AML-193 (cell line): ENCODE measurements at places on chromosomes 16 and 17.

DNA sequence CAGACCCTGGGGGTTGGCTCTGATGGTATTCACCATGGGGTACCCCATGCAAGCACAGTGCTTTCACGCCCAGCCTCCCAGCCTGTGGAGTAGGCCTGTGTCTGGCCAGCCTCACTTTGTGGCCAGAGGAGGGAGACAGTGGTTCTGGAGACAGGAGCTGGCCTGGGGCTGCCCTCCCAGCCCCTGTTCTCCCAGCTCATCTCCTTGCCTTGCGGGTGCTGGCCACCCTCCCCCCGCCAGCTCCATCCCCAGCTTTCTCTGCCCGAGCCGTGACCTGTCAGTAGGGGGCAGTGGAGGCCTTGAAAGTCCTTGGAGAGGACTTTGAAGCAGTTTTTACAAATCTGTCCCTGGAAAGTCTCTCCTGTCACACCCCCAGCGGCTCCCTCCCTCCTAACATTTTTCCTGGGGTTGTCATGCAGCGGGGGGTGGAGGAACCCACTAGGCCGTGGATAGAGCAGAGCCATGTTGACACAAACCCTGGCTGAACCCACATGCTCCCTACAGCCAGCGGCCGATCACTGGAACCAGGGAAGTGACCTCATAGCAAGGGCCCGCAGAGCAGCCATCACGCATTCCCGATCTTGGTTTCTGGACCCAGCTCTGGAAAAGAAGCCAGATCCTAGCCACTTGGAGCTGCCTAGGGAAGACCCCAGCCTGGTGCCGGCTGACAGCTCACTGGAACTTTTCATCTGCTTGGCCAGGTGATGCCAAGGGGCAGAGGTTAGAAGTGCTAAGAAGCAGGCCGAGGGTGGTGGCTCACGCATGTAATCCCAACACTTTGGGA, 289.4 kb downstream of the SEC14L1 start:
- DNase-seq = peak; percentile 58

GRCh38 chr17:83014297-83014696, 65.1 kb upstream of the METRNL start:
- no peak for DNase-seq

- DNase-seq = no peak
Measured at GRCh38 chr17:9467518-9467917, 108.1 kb downstream of the STX8 start.

DNA sequence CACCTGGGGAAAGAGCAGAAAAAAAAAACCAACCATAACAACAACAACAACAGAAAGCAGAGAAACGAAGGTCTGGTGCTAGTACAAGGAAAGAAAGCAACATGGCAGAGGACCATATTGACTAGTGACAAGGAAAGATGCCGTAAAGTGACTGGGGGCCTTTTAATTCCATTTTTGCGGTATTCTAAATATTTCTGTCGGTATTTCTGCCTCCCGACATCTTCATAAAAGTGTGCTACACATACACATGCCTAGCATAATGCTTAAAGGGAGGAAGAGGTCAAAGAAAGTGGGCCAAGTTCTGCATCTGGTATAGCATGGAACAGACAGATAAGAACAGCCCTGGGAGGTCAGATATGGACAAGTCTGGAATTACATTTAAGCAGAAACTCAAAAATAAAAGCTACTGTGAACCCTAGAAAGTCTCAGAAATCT, 19.5 kb upstream of the RNF43 start:
- DNase-seq = no peak

DNA sequence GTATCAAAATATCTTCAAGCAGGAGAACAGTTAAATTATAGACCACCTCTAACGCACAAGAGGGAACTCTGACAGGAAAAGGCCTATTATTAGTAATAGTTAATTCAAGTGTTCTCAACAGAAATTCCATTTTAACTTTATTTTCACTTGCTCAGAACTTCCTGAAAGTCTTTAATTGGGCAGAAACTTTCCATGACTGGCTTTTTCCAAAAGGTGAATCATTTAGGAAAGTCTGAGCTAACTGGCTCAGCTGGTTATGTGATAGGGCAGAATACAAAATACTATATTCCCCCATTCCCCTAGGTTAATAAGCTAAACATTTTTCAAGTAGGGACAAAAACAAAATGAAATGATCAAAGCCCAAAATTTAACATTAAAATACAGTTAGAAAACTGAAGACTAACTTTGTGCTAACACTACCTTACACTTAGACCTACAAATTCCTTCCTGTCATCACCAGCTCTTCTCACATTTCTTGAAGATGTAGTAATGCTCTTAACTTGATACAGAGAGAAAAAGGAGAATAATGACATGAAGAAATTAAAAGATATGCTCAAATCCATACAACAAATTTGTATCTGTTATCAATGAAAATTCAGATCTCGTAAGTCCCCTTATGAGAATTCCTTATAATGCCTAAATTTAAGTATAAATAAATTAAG, 31.0 kb downstream of the CFDP1 start:
- DNase-seq = no peak

DNA sequence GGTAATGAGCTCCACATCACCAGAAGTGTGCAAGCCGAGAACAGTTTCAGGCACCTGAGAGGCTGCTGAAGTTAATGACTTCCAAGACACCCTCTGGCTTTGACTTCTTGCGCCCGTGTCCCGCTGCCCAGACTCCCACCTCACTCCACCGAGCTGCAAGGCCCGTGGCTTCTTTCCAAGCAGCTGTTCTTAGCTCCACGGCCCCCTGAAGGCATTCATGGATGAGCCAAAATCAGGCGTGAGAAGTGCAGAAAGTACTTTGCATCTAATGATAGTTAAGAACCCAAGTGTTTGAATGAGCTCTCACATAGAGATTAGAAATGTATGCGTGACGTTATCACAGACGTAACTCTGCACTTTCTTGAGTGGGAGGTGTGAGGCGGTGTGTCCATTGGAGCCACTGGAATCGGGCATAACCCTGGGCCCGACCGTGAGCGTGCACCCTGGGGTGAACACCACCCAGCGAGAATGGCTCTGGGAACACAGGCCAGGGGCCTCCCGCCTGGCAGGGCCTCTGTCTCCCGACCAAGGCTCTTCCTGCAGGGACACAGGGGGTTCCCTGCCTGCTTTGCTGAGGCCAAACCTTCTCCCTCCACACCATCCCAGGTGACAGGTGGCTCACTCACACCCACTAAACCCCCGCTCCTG, 11.0 kb downstream of the NPTX1 start:
- DNase-seq = no peak

GRCh38 chr16:57188711-57189002, 2.5 kb downstream of the RSPRY1 start:
- DNase-seq = no peak

DNA sequence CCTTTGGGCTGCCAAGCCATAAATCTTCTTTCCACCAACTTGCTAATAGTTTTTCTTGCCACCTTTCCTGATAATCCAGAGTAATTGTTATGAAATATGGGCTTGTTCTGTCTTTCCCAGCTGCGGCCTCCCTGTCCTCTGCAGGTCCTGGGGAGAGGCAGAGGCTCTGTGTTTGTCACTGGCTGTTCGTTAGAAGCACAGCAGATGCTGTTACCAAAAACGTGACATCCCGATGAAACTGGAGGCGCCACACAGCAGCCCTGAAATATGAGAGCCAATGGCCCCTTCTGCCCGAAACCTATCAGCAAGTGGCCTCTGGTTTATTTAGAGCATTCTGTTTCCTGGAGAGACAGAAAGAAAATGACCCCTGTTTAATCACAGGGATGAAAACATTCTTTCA, 115.1 kb upstream of the ANKFN1 start:
- DNase-seq = no peak

DNA sequence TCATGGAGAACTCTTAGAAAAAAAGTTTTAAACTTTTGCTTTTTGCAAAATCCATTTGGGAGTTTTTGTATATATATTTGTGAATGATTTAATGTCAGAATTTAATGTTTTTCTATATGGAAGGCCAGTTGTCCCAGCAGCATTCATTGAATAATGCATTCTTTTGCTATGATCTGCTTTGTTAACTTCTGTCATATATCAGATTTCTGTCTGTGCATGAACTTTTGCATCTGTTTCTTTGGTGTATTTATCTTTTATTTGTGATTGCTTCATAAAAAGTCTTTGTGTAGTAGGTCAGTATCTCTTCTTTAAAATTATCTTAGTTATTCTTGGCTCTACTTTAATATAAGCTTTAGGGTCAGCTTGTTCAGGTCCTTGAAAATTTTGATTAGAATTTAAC, 84.2 kb downstream of the MAP2K4 start:
- DNase-seq = no peak

DNA sequence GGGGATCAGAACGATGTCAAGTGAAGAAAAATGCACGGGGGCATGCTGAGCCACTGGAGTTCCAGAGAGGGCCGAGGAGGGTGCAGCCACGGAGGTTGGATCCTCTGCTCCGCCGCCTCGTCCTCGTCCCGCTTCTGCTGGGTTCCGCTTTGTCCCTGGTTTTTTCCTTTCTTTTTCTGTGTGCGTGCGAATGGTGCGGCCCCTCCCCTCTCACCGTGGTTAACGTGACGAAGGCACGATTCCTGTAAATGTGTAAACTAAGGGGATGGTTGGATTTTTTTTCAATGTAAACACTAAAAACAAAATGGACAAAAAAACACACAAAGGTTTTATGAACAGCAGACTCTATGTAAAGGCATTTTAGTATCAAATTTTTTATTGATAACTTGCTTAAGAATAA, 46.7 kb downstream of the ACTG1 start:
- no peak for DNase-seq

DNA sequence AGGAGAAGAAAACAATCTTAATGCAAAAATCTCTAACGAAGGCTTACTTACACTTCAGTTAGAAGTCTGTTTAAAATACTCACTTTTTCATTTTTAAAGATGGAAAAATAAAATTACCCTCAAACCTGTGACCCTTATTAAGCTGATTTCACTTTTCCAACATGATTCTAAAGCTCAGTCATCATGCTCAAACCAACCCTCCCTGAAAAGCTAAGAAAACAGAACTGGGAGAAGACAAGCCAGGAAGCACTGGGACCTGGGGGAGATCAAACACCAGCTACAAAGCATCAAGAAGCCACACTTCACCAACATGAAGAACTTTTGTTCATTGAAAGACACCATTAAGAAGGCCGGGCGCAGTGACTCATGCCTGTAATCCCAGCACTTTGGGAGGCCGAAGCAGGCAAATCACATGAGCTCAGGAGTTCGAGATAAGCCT, 88.8 kb downstream of the LITAF start:
- no peak for DNase-seq

DNA sequence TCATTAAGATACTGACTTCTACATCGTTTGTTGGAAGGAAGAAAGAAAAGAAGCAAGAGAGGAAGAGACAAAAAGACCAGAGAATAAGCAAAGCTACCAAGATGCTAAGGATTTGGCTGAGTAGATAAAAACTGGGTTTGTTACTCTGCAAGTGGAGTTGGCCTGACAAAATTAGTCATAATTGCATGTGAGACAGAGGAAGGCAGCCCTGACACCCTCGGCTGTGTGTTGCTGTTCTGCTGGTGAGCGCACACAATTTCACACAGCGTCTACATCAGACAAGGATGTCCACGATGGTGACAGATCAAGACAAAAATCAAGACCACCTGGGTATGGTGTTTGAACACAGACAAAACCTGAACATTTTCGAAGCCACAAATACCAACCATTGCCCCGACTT, 75.4 kb upstream of the FA2H start:
- no peak for DNase-seq

- no peak for DNase-seq
Measured at GRCh38 chr16:65658349-65658748, 536.5 kb upstream of the CDH11 start.

DNA sequence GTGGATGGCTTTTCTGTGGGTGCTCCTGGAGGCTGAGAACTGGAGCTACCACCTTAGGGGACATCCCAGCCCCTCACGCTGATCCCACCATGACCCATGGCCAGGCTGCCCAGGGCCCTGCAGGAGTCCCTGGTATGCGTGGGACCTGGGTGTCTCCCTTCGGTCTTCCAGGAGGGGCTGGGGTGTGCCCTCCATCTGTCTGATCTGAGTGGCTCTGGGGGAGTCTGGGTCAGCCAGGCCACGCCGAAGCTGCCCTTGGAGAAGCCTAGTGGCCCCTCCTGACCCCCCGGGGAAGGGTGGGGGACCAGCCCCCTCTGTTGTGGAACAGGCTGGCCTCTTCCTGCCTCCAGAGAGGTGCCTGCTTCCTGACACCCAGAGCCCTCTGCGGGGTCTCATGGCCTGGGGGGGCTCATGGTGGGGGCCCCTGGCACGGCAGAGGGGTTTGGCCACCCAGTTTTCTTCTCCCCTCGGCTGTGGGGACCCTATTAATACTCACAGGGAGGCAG, 10.7 kb downstream of the BAIAP2 start:
- DNase-seq = no peak

- DNase-seq = no peak
Measured at GRCh38 chr17:42399121-42399520, 10.9 kb upstream of the STAT3 start.

GRCh38 chr17:68584581-68585303, 16.4 kb downstream of the FAM20A start:
- no peak for DNase-seq

GRCh38 chr16:70608521-70608920, 37.8 kb upstream of the IL34 start:
- DNase-seq = no peak

DNA sequence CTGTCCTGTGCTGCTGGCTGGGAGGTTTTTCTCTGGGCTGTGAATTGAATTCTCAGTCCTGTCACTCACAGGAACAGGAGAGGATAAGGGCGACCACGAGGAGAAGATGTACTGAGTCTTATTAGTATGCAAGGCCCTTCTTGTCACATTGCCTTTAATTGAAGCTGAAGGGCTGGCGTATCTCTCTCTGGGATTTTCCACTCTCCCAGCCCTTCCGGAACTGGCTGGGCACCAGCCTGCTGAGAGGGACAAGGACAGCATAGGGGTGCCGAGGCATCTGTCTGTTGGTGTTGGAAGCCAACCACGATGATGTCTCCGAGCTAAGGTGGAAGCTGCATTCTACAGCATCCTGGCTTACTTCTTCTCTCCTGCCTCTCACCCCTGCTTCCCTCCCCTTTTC, 33.2 kb downstream of the GPRC5B start:
- no peak for DNase-seq

DNA sequence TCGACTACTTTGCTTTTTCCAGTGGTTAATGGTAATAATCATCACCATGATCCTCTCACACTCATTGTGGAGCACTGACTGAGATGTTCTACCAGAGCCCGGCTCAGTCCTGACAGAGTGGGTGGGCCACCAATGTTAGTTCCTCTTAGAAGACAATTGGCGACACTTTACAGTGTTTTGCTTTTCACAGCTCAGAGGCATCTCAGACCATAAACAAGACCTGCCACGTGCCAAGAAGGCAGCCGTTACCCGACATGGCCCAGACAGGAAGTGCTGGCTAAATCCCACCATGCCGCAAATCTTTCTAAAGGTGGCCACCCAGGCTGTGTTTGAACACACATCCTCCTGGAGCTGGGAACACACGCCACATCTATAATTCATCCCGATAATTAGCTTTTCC, 103.7 kb downstream of the XYLT1 start:
- DNase-seq = no peak

GRCh38 chr17:79988185-79988971, 47.3 kb downstream of the TBC1D16 start:
- DNase-seq = no peak
